ENCODE measurements at places on chromosomes 4 and X. TPM values are rescaled to one million over a fixed set of nuclear protein-coding genes. Genes with fewer than 3 reads are reported as not detected.
A peak's percentile ranks its signal among the peaks of the same experiment; 100 is the strongest.

The MID1 gene
- 32.4 TPM for total RNA-seq

- DNase-seq, result no peak
These were observed 180.7 kb upstream of the PGRMC2 start for GRCh38 chr4:128468123-128468989.

The AFM gene
- not detected for total RNA-seq

- no peak for DNase-seq
These were observed 153.8 kb upstream of the ETNPPL start for GRCh38 chr4:108916638-108917037.

The SLC10A6 gene
- total RNA-seq, result not detected

The AMER1 gene
- 3.9 TPM for total RNA-seq

DNA sequence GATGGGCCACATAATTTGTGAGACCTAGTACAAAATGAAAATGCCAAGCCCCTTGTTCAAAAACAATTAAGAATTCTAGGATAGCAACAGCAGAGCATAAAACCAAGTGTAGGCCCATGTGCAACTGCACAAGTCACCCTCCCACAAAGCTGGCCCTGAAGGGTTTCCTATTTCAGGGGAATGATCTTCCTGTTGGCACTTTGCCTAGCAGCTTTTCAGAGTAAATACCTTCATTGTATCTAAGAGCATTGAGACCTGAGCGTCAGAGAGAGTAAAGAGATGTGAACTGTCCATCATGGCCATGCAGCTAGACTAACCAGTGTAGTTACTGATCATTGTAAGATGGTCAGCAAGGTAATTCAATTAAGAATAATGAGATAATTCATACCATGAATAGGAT is 113.6 kb downstream of the CNKSR2 start:
- DNase-seq, result no peak

The CENPVL1 gene
- total RNA-seq, result not detected

DNA sequence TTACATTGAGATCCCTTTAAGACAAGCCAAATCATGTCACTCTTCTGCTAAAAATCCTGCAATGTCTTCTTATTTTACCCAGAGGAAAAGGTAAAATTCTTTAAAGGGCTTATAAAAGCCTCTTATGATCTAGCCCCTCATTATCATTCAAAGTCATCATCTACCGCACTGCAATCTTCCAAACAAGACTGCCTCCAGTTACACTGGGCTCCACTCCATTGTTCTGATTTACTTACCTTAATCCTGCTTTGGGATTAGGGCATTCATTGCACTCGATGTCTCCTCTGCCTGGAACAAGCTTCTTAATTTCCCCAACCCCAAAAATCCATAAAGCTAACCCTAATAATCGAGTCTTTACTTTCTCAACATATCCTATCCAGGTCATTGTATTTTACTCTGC is 269.1 kb downstream of the PCDH18 start:
- no peak for DNase-seq

GRCh38 chrX:143663755-143664154 is 27.9 kb upstream of the SLITRK4 start:
- DNase-seq, result no peak

The TASL gene
- total RNA-seq, result not detected

DNA sequence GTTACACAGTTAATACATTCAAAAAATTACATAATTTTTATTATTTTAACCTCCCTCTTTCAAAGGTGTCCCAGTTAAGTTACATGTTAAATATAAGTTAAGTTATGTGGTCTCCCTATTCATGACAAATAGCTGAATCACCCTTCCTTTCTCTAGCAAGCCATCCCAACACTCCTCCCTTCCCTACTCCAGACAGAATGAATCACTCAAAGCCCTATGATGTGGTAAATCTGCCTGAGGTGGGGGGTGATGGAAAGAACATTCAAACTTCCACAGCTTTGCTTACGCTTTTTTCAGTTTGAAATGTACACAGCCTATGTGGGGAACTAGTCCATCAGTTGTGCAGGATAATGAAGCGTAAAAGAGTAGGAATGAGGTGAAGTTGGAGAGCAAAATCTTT is 90.2 kb downstream of the CXCL13 start:
- peak; percentile 53 for DNase-seq

DNA sequence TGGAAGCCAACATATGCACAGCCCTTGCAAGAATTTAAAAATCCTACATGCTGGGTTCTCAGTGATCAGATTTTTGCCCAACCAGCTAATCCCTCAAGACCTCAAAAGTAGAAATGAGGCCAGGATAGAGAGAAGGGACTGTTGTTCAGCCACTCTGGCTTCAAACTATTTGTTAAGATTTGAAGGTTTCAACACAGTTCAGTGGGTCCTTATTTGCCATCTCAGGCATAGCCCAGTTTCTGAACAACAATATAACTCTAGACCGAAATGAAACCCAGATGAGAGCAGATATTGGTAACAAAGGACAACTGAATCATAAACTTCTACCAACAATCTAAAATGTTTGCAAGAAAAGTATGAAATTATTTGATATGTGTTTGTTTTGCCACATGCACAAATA is 237.3 kb downstream of the NR3C2 start:
- no peak for DNase-seq

GRCh38 chrX:151703487-151703886 is 8.2 kb downstream of the PRRG3 start:
- no peak for DNase-seq

GRCh38 chr4:65126200-65126599 is 544.1 kb downstream of the EPHA5 start:
- no peak for DNase-seq

The NALF2 gene
- 1.5 TPM for total RNA-seq

The GRPR gene
- total RNA-seq, result not detected

- DNase-seq, result no peak
These were observed 4.8 kb downstream of the SH3BP2 start for GRCh38 chr4:2797545-2798305.

The FMR1NB gene
- not detected for total RNA-seq

DNA sequence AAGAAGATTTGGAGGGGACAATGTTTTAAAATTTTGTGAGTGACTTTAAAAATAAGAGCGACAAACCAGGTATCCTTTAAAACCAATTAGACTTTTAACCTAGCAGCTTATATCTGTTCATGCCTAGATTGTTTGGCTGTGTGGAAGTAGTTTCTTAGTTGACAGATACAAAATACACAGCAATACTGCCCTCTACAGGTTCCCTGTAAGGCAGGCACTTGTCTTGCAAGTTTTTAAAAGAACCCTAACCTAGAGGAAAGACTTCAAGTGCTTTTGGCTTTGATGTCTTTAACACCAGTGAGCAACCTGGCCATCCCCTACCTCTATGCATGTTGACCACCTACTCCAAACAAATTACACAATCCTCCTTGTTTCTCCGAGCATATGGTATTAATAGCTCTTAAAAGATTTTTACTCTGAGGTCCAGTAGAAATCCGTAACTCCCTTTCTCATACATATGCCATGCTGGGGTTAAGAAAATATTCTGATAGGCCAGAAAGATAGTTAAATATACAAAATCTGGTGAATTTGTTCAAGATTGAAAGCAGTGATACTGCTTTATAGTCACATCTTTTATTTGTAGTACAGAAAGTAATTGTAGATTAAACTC is 273.0 kb downstream of the ARHGAP24 start:
- no peak for DNase-seq

The L1CAM gene
- 819 TPM for total RNA-seq

DNA sequence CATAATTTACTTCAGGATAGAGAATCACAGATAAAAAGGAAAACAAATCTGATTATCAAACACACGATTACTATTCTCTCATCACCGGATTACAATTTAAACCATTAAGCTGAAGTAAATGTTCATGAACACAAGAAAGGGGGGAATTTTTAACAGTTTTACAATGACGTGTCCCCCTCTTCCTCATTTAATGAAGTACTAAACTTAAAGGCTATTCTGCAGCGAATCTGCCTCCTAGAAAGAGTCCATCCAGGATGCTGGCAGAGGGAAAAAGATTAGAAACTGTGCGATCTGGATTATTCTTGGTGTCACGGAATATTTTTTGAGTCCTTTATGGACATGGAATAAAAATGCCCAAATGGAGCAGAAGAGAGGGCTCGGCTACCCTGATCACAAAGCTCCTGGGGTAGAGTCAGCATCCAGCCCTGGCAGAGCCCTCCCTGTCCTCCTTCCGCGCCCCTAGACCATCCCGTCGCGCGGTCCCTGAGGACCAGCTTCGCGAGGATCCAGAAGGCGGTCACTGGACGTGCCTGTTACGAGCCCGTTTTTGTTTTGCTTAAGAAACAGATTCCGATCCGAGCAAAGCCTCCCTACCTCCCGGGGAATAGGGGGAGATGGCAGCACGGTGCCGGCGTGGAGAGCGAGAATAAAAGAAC is 1.2 kb downstream of the ELF2 start:
- DNase-seq, result no peak

DNA sequence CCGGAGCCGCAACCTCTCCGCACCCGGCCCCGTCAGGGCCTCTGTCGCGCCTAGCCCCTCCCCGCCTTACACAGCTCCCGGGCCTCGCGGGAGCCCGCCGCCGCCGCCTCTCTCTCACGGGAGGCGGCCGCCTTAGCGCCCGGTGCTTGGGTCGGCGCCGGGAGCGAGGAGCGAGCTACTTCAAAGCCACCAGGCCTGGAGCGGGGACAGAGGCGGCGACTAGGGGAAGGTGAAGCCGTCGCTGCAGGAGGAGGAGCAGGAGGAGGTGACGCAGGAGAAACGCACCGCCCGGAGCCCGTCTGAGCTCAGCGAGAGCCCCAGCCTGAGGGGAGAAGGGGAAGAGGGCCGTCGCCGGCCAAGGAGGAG is 250 bp downstream of the USP9X start:
- DNase-seq, result no peak

GRCh38 chrX:130975947-130976346 is 72.9 kb upstream of the ENOX2 start:
- DNase-seq, result peak; percentile 22

DNA sequence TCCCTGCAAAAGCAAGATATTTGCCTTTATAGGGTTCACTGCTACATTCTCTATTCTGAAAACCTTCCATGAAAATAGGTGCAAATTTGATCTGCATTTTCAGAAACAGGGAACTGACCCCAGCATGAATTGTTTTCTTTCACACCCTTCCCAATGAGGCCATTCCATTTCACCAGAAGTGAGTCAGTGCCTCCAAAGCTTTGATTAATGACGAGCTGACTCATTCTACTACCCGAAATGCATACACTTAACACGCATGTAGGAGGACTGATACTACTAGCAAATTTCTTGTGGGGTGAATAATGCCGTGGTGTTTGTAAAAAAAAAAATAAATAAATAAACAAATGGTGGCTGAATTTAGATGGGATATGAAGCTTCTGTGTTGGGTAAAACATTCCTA is 146.9 kb upstream of the FGF13 start:
- DNase-seq, result no peak

- no peak for DNase-seq
These were observed 2138.2 kb downstream of the PCDH7 start for GRCh38 chr4:32858361-32858760.
